ENCODE measurements at places on chromosomes 4 and X.

DNA sequence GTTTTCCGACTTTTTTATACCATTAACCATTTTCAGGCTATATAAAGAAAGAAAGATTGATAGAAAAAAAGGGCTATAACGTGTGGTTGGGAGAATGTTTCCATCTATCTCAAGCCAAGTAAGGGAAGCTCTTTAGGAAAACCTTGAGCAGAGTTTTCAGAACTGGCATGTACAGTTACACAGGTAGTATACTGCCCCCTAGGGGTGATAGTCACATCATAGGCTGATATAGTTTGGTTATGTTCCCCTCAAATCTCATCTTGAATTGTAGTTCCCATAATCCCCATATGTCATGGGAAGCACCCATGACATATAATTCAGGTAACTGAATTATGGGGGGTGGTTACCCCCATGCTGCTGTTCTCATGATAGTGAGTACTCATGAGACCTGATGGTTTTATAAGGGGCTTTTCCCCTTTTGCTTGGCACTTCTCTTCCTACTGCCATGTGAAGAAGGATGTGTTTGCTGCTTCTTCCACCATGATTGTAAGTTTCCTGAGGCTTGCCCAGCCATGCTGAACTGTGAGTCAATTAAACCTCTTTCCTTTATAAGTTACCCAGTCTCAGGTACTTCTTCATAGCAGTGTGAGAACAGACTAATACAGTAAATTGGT lies 186.8 kb downstream of the TMA16 start:
- DNase-seq = peak; percentile 21

GRCh38 chr4:177236886-177237285 lies 72.8 kb upstream of the NEIL3 start:
- no peak for DNase-seq

DNA sequence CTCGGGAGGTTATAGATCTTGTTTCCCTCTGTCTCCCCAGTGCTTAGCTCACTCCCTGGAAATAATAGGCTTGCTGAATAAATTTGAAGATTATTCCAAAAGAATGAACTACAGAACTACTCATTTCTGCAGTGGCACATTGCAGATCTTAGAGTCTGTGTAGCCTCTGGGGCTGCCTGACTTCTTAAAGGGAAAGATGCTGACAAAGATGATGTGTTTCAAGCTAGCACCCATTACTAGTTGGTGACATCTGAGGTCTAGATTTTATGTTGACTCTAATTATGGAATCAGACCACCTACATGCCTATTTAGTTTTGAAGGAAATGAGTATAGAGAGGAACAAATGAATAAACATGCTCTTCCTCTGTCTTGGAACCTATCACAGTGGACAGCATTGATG lies 123.7 kb upstream of the KCNIP4 start:
- DNase-seq = no peak

DNA sequence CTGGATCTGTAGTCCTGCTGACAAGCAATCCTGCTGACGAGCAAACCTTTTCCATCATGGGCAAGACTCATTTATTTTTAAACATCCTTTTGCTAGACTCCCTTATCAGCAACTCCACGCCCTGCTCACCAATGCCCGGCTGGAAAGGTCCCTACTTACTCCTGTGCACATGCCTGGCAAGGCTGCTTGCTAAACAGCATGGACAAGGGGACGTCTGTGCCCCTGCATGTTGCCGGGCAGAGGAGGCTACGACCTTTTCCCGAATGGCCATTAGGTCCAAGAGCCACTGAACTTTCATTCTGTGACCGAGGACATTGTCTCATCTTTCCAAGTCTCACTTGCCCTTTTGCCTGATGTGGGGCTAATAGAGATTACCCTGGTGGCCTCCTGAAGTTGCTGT lies 98.6 kb downstream of the MGST2 start:
- DNase-seq = no peak

GRCh38 chr4:163284304-163284703 lies 48.1 kb downstream of the NPY1R start:
- no peak for DNase-seq

GRCh38 chrX:35819241-35819640 lies 21.1 kb downstream of the MAGEB16 start:
- DNase-seq = no peak

DNA sequence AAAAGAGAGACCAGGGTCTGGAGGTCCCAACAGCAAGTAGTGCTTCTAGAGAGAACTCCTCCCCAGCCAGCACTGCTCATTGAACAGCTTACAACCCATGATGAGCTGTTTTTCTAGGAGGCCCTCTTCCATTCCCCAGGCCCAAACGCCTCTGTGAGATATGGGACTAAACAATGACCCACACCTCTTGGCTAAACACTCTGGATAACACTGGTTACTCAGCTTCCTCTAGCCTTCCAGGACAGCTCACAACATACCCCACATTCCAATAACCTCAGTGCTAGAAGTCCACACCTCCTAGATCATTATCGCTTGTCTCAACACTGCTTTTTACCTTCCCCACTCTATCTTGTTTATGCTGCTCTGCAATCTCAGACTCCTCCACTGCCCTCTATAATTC lies 35.4 kb upstream of the PGRMC2 start:
- no peak for DNase-seq

DNA sequence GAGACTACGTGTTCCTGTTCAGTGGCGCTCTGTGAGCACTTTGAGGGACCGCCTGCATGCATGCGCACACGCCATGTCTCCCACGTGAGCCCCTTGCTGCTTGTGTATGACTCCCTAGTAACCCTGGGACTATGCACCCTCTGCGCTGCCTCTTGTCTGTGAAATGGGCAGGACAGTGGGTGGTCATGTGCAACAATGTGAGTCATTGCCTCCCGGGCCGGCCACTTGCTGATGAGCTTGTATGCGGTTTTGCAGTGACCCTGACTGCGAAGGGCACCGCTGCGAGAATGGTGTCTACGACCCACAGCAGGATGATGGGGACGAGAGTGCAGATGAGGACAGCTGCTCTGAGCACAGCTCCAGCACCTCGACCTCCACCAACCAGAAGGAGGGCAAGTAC lies 61.4 kb downstream of the TNIP2 start:
- no peak for DNase-seq

GRCh38 chr4:148116969-148117368 lies 325.2 kb downstream of the NR3C2 start:
- DNase-seq = no peak

- DNase-seq = peak; percentile 40
Observed at GRCh38 chr4:112523008-112523721, 7.2 kb upstream of the NEUROG2 start.

DNA sequence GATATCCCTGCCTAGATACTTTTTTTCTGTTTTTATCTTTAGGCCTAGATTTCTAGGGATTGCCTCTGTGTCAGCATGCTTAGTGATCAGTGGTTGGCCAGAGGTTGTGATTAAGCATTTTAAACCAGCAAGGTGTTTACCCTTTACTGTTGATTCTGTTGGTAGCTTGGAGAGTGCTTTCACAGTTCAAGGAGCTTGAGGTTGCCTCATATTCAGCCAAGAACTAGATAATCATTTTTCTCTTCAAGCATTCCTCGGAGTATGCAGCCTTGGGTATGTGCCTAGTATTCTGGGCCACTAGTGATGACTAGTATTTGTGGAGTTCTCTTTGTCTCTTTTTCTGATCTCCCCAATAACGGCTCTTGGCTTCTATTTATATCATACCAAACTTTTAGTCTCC lies 20.4 kb downstream of the APOOL start:
- no peak for DNase-seq

- no peak for DNase-seq
Observed at GRCh38 chr4:72275381-72275780, 243.6 kb downstream of the NPFFR2 start.

- DNase-seq = no peak
Observed at GRCh38 chr4:24956763-24957162, 43.9 kb upstream of the CCDC149 start.

- no peak for DNase-seq
Observed at GRCh38 chr4:92600638-92601037, 296.9 kb downstream of the GRID2 start.

- no peak for DNase-seq
Observed at GRCh38 chrX:41692162-41692749, 3.5 kb downstream of the GPR34 start.

DNA sequence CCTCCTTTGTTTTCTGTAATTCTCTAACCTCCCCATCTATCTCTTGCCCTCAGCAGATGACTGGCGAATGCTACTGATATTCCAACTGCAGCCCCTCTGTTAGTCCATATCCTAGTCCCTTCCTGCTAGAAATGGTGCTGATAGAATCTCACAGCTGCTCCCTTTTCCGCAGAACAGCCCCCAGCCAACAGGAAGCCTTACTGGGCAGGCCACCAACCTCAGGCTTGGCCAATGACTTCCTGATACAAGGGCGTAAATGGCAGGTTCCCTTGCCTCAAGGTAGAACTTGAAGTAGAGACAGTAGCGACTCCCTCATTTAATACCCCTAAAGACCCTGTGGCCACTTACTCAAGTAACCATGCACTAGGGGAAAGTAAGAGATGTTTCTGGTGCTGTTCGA lies 26.7 kb upstream of the SLC2A9 start:
- DNase-seq = no peak

- peak; percentile 3 for DNase-seq
Observed at GRCh38 chr4:70505151-70505748, 13.1 kb upstream of the AMTN start.

GRCh38 chr4:152304220-152304619 lies 231.7 kb downstream of the FBXW7 start:
- DNase-seq = no peak

DNA sequence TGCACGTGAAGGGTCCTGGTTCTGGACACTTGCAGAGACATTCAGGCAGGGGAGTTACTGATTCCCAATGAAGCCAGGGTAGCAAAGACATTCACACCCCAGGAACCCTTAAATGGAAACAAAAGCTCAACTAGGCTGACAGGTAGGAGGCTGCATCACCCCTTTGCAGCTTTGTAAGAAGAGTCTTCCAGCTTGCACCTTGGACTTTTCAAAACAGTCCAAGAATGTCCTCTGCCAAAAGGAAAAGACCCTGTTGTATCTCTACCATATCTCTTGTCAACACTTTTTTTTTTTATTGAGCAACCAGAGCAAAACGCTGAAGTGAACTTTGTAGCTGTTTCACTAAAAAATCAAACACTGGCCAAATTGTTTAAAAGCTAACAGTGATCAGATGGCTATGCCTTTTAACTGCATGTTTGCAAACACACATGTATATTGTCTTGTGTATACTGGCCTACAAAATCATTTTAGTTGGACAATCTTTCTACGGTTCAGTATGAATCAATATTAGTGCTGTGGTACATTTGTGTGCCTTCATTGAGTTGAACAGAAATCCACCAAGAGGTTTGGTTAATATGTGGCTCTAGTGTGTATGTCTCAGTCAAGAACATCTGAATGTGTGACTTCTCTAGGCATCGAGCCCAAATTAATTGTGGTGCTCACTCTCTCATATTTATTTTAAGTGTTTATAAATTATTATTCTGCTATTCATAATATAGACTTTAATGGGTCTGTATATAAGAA lies 18.5 kb upstream of the WWC2 start:
- DNase-seq = no peak

- no peak for DNase-seq
Observed at GRCh38 chrX:16039363-16039762, 84.0 kb upstream of the GRPR start.

DNA sequence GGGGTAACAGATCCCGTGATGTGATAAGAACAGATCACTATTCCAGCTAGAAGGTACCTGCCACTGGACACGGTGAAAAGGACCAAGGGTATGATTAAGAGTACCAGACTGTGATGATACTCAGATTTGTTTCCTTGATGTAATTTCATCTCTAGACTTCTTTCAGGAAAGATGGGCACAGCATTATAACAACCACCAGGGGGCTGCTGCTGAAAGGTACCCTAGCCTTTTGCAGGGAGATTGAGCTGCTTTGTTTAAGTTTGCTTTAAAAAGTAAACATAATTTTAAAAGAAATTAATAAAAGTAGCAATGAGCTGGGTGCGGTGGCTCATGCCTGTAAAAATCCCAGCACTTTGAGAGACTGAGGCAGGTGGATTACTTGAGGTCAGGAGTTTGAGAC lies 145.4 kb downstream of the EMCN start:
- no peak for DNase-seq

GRCh38 chr4:87322754-87323153 lies at the start of gene HSD17B13:
Gene HSD17B13 (minus strand): TSS chr4:87322882. CDS start chr4:87322841, 41 bp downstream.
- DNase-seq = no peak

DNA sequence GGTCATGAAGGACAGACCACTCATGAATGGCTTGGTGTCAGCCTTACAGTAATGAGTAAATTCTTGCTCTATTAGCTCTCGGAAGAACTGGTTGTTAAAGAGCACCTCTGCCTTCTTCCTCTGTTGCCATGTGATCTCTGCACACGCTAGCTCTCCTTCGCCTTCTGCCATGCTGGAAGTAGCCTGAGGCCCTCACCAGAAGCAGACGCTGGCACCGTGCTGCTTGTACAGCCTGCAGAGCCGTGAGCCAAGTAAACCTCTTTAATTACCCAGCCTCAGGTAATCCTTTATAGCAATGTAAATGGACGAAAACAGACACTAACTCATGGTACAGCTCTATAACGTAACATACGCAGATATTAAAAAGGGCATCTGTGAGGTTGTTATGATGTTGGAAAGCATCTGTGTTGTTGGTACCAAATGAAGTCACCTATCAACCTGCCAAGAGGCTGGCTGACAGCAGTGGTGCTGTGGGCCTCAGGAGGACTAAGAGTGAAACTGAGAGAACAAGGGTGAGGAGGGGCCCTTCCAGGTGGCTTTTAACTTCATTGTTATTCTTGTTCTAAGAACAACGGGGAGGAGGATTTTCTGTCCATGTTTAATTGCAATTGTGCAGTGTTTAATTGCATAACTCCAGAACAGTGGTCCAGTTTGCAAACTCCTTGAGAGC lies 69.2 kb downstream of the CRMP1 start:
- DNase-seq = no peak

GRCh38 chr4:180086480-180087190 lies 2156.6 kb upstream of the TENM3 start:
- DNase-seq = no peak

DNA sequence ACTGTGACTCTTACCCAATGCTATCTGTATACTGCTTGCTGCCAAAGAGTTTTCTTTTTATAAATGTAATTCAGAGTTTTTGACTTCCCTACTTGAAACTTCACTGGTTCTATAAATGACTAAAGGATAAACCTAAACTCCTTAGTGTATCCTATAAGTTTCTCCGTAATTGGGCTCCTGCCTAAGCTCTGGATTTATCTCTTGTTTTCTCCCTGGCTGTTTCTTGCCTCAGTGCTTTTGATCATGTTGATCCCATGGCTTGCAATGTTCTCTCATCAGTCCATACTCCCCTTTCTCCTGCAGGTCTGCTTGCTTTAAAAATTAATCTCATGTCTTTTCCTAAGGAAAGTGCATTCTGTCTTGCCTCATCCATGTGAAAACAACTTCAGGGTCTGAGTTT lies 1543.1 kb upstream of the IGFBP7 start:
- DNase-seq = no peak

- DNase-seq = no peak
Observed at GRCh38 chr4:68447201-68447600, at the start of gene TMPRSS11E. Gene TMPRSS11E (plus strand): TSS chr4:68447463. CDS start chr4:68447513, 50 bp downstream.

Measured in KG1 (cell line).